Naive thymus-derived CD8-positive, alpha-beta T cell (primary cell): ENCODE measurements at places on chromosomes 4 and X.

DNA sequence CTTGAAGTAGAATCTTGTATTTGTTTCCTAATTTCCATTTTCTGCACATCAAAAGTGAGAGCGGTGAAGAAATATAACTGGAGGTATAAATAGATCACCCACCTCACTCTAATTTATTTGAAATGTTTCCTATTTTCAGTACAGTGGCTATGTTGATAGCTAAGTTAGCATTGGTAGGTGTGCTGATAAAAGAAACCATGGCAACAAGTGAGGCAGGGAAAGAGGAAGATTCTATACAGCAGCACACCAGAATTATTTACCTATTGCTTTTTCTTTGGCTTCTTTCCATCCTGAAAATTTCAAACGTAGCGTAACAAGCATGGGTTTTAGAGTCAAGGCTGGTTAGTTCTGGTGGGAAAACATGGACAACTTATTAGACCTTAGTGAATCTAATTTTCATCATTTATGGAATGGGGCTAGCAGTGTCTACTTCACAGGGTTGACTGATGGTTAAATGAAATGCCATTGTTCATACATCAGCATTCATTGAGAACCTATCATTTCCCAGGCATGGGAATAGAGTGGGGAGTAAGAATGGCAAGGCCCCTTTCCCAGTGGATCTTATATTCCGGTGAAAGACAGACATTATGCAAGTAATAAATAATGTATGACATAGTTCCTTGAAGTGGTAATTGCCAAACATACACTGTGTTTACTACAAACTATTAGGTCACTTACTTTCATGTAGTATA is 30.6 kb upstream of the CTSO start:
- no peaks in the 10 kb centered on the region for H3K4me1 ChIP-seq
- no peak overlapping the region for H3K27ac ChIP-seq
- H3K36me3 ChIP-seq = no peaks in the 10 kb centered on the region
- peaks cover 6% of the 10 kb centered on the region for H3K27me3 ChIP-seq

DNA sequence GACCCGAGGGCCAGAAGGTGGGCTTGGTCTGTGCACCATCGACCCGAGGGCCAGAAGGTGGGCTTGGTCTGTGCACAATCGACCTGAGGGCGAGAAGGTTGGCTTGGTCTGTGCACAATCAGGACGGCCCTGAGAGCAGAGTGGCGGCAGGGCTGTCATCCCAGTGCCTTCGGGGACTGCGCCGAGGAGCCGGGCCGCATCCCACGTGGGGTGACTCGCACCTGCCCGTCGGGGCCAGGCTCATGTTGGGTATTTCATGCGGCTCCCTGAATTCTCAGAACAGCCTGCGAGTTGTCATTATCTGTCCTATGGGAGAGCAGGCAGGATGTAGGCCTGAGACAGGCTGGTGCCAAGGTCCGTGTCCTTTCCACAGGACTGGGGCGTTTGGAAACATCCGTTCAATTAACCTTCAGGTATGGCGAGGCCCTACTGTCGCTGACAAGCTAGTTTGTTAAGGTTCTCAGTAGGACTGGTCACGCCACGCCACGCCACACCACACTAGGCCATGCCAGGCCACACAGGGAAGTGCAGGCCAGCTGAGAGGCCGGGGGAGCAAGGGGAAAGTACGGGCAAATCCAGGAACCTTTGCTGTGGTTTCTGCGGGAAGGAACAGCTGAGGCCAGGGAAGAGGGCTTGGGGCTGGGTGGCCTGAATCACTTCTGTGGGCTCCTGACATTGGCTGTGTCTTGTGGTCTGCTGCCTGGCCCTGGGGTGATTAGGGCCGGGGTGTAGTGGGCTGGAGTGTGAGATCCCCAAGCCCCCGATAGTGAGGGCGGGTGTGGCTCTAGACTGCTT is 182.9 kb downstream of the AFAP1 start:
- no peak for DNase-seq
- H3K27me3 ChIP-seq = no peaks in the 10 kb centered on the region
- peak overlapping the region; percentile 82 for H3K27ac ChIP-seq
- H3K4me1 ChIP-seq = peaks cover 29% of the 10 kb centered on the region
- no peak overlapping the region for H3K4me3 ChIP-seq
- H3K36me3 ChIP-seq = no peaks in the 10 kb centered on the region

DNA sequence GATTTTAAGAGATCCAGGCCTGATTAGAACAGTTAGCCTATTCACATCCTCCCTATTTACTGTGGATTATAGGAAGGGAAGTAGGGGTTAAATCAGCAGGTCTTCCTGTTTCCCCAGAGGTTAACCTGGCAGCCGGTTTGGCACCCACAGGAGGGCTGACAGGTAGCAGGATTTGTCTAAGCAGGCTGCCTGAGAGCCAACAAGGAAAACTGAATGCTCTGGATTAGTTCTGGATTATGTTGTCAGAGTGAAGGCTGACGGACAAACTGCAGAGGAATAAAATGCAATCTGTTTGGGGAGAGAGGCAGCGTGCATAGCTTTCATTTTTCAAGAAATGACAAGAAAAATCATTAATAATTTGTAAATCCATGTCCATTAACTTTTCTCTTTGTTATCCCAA is 397.1 kb upstream of the FAM241A start:
- DNase-seq = no peak
- no peak overlapping the region for H3K4me3 ChIP-seq
- no peak overlapping the region for H3K27ac ChIP-seq
- H3K36me3 ChIP-seq = no peaks in the 10 kb centered on the region
- no peaks in the 10 kb centered on the region for H3K27me3 ChIP-seq
- no peaks in the 10 kb centered on the region for H3K4me1 ChIP-seq

DNA sequence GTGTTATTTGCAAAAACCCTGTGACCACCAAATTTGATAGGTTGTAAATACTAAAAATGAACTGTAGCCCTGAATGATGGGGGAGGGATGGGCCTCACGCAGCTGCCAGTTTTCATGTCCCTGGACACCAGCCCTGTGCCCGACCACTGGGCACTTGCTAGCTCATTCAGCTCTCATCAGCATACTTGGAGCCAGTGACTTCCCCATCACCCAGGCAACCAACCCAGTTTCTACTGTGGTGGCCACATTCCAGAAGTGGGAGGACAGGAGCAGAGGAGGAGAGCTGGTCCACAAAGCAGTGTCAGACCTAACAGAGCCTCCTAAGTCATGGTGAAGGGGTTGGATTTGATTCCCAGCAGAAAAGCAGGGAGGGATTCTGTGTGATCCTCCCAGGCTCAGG is 128.2 kb downstream of the CPEB2 start:
- H3K4me3 ChIP-seq = no peak overlapping the region
- DNase-seq = no peak
- peaks cover 3% of the 10 kb centered on the region for H3K36me3 ChIP-seq
- no peak overlapping the region for H3K27ac ChIP-seq

DNA sequence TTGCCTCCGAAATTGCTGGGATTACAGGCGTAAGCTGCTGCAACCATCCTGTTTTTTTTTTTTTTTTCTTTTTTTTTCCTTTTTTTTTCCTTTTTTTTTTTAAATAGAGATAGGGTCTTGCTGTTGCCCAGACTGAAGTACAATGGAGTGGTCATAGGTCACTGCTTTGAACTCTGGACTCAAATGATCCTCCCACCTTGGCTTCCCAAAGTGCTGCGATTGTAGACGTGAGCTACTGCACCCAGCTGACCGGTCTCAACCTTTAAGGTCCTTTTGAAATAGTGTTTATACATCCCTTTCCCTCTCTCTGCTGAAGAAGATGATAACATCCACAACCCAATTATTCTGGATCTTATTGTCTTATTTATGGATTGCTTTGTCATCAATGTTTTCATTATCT is 548.7 kb downstream of the GBA3 start:
- H3K27me3 ChIP-seq = peaks cover 4% of the 10 kb centered on the region
- H3K27ac ChIP-seq = no peak overlapping the region
- DNase-seq = no peak

DNA sequence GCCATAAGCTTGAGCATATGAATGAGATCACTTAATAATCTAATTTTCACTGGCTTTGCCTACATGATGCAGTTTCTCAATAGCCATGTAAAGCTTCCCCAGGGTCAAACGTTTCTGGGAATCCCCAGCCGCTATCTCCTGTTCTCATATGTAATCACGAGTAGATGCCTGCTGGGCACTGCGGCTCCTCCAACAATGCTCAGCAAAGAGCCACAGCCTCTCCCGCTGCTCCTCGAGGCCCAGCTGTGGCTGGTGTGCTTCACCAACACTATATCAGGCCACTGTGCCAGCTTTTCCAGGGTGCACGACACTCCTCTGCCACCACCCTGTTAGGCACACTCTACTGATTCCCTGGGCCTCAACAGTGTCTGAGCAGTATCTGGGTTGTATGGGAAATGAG is 78.3 kb upstream of the RASGEF1B start:
- no peaks in the 10 kb centered on the region for H3K4me1 ChIP-seq
- DNase-seq = no peak
- H3K27me3 ChIP-seq = no peaks in the 10 kb centered on the region
- no peak overlapping the region for H3K4me3 ChIP-seq

GRCh38 chrX:53939127-53939526 is 105.1 kb downstream of the PHF8 start:
- H3K27me3 ChIP-seq = no peaks in the 10 kb centered on the region
- no peak overlapping the region for H3K4me3 ChIP-seq
- H3K36me3 ChIP-seq = no peaks in the 10 kb centered on the region
- H3K4me1 ChIP-seq = peaks cover 26% of the 10 kb centered on the region
- H3K27ac ChIP-seq = peak overlapping the region; percentile 49

DNA sequence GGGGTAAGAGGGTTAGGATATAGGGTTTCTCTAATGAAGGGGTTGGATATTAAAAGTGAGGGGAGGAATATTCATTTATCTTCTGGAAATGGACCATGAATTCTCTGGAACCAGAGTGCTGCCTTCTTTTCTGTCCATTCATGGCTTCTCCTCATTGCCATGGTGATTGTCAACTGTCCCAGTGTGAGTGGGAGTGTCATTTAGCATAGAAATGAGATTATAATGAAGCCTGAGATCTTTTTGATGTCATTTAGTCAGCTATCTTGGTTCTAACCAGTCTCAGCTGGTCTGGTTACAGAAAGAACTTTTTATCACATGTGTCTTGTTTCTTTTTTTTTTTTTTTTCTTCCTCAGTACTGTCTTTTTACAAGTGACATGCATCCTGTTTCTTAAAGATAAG is 497.3 kb upstream of the PITX2 start:
- no peaks in the 10 kb centered on the region for H3K27me3 ChIP-seq
- H3K27ac ChIP-seq = no peak overlapping the region
- no peak for DNase-seq
- no peaks in the 10 kb centered on the region for H3K36me3 ChIP-seq
- H3K4me1 ChIP-seq = no peaks in the 10 kb centered on the region

DNA sequence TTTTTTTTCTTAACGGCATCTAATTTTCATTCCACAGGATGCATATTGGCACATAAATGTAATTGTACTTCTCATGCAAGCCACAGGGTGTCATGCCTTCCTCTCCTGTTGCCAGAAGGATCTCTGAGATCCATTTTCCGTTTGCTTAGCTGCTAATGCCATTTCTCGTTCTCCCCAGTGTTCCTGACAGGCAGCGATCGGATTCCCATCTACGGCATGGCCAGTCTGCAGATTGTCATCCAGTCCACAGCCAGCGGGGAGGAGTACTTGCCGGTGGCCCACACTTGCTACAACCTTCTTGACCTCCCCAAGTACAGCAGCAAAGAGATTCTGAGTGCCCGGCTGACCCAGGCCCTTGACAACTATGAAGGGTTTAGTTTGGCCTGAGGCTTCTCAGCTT is 8.9 kb upstream of the NAP1L5 start:
- H3K27me3 ChIP-seq = no peaks in the 10 kb centered on the region
- no peaks in the 10 kb centered on the region for H3K4me1 ChIP-seq
- H3K27ac ChIP-seq = no peak overlapping the region
- peaks cover 19% of the 10 kb centered on the region for H3K36me3 ChIP-seq

- no peak overlapping the region for H3K4me3 ChIP-seq
- H3K27me3 ChIP-seq = no peaks in the 10 kb centered on the region
- no peaks in the 10 kb centered on the region for H3K4me1 ChIP-seq
- peaks cover 9% of the 10 kb centered on the region for H3K36me3 ChIP-seq
- H3K27ac ChIP-seq = no peak overlapping the region
These were observed 37.0 kb upstream of the UGT8 start for GRCh38 chr4:114561590-114561989.

DNA sequence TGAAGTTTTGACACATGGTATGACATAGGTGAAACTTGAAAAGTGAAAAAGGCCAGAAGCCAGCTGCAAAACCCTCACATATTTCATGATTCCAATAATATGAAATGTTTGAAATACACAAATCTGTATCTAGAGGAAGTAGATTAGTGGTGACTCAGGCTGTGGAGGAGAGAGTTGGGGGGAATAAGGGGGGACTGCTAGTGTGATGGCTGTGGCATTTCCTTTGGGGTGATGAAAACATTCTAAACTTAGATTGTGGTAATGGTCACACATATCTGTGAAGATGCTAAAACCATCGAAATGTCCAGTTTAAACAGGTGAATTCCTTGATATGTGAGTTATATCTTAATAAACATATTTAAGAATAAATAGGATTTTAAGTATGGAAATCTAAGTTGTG is 343.5 kb upstream of the SFRP2 start:
- DNase-seq = no peak
- no peak overlapping the region for H3K27ac ChIP-seq
- no peak overlapping the region for H3K4me3 ChIP-seq
- no peaks in the 10 kb centered on the region for H3K4me1 ChIP-seq

DNA sequence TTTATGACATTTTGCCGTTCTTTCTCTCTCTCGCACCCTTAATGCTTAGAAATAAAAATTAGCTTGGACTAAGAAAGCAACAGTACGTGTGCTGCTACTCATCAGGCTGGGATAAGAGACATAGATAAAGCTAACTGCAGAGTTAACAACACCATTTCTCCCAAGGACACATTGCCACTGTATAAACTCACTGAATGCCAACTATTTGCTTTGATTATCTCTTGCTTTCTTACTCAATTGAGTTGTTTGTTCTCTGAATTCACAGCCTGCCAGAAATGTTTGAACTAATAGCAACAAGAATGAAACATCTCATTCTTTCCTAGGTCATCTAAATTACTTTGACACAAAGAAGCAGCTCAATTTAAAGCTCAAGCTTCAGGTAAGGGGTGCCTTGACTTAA is 34.6 kb downstream of the F8 start:
- no peak overlapping the region for H3K4me3 ChIP-seq
- DNase-seq = no peak

- no peaks in the 10 kb centered on the region for H3K27me3 ChIP-seq
- peaks cover 24% of the 10 kb centered on the region for H3K36me3 ChIP-seq
- no peak overlapping the region for H3K27ac ChIP-seq
- no peak for DNase-seq
These were observed 140.3 kb upstream of the PGRMC2 start for GRCh38 chr4:128427832-128428366.

- no peaks in the 10 kb centered on the region for H3K36me3 ChIP-seq
- no peaks in the 10 kb centered on the region for H3K4me1 ChIP-seq
- no peak overlapping the region for H3K27ac ChIP-seq
- H3K27me3 ChIP-seq = no peaks in the 10 kb centered on the region
These were observed 35.5 kb upstream of the GLRB start for GRCh38 chr4:157040405-157040804.

GRCh38 chr4:153248641-153249198 is 44.5 kb downstream of the TRIM2 start:
- no peaks in the 10 kb centered on the region for H3K36me3 ChIP-seq
- H3K27ac ChIP-seq = peak overlapping the region; percentile 96
- H3K27me3 ChIP-seq = no peaks in the 10 kb centered on the region
- peaks cover 26% of the 10 kb centered on the region for H3K4me1 ChIP-seq
